ENCODE measurements at places on chromosomes 7 and 10.

- no peak for DNase-seq
These were observed 4.5 kb downstream of the VGF start for GRCh38 chr7:101160910-101161309.

DNA sequence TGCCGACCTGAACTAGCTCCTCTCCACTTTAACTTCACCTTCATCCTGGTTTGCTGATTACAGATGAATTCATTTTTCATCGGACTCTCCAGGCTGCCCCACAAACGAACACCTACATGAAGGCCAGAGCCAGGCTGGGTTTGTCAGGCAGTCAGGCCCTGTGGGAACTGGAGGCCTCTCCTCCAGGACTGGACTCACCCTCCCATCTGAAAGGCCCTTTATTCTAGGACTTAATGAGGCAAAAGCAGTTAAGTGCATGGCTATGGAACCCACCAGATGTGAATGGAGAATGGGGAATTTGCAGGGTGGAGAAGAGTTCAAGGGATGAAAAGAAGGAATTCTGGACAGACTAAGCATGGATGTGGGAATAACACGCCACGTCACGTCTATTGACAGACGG, 170.8 kb downstream of the ARHGAP12 start:
- no peak for DNase-seq

GRCh38 chr10:129464251-129464650, 2.8 kb upstream of the MGMT start:
- no peak for DNase-seq

DNA sequence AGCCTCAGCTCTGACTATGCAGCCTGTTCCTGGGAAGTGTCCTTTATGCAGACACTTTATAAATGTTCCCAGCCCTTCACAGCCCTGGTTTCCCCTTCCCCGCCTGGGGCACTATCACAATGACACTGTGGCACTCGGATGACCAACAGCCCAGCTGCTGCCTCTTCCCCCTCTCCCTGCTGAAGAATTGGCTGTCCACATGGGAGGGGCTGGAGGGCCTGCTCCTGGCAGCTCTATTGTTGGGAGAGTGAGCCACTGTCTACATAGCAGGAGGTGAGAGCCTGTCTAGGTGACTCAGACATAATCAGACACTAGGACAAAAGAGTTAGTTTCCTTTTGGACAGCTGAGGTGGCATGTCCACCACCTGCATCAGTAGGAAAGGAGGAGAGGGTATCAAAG, 437.5 kb downstream of the PLXNA4 start:
- no peak for DNase-seq

- no peak for DNase-seq
These were observed 74.2 kb downstream of the MAD1L1 start for GRCh38 chr7:2158331-2159175.

GRCh38 chr7:150996376-150997074, 5.7 kb downstream of the NOS3 start:
- no peak for DNase-seq

DNA sequence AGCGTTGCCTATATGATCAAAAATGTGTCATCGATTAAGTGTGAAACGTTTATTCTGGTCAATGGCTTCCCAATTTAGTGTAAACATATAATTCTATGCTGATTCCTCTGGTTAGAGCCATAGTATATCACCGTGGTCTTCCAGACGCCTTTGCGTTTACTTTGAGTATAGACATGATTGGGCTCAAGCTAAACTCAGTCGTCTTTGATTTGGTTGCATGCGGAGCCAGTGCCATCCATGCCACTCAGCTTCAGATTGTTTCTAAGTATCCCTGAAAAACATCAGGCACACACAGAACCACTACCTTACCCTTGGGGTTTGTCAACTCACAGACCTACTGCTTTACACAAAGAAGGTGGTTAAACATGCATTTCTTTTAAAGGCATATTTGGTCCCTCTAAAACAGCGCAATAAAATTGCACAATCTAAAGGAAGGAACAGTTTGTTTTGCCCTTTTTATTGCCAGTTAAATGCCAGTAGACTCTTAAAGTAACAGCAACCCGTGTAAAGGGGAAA, 273.6 kb upstream of the KLF6 start:
- DNase-seq = no peak

DNA sequence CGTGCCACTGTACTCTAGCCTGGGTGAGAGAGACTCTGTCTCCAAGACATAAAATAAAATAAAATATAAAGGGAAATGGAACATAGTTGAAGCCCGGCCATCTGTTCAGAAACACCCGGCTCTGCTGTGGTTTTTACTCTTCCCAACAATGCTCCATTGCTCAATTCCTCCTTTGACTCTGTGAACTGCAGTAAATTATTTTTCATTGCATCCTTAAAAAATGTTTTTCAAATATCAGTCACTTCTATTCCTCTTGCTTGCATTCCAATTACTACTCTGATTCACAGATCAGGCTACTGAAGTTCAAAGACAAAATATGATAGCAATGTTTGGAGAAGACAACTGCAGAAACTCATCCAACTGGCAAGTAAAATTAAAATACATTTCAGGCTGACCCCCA, 983.0 kb downstream of the SORCS1 start:
- no peak for DNase-seq

DNA sequence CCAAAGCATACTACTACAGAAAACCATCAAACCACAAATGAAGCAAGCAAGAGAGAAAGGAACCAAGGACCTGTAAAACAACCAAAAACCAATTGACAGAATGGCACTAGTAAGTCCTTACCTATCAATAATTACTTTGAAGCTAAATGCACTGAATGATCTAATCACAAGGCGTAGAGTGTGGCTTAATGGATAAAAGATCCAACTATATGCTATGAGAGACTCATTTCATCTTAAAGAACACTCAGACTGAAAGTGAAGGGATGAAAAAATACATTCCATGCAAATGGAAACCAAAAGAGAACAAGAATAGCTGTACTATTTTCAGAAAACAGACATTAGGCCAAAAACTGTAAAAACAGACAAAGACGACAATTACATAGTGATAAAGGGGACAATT, 70.7 kb downstream of the CRPPA start:
- no peak for DNase-seq

DNA sequence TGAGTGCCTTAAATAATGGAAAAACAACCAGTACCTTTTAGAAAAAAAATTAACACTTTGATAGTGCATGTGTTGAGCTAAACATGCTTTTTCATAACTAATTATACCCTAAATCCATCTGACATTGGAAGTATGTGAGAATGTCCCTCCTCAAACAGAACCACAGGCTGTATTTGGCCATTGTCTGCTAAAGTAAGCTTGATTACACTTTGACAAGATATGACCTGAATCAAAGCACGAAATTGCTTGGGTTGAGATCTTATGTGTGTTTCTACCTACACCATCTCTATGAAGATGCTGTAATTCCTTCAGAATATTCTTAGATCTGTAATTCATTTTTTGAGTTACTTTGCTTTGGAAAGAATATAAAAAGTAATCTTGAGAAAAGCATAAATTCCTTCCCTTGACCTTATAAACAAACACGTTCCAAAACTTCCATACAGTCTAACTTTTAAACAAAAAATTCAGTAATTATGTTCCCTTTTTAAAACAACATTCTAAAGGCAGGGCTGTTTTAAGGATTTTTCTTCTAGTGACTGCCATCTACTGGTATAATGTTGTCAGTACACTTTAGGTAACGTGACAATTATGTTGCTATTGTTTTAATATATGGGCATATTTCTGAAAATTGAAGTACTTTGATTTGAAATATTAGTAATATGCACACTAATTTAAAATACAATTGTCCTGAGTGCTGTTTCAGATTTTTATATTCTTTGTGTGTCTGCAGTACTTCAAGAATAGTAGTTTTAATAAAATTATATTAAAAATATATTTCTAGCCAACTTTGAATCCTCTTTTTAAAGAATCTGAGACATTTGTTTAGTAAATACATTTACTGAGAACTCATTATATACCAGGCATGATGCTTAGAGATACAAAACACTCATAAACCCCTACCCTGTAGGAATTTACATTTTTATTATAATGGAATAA, 20.9 kb downstream of the CD36 start:
- DNase-seq = no peak

DNA sequence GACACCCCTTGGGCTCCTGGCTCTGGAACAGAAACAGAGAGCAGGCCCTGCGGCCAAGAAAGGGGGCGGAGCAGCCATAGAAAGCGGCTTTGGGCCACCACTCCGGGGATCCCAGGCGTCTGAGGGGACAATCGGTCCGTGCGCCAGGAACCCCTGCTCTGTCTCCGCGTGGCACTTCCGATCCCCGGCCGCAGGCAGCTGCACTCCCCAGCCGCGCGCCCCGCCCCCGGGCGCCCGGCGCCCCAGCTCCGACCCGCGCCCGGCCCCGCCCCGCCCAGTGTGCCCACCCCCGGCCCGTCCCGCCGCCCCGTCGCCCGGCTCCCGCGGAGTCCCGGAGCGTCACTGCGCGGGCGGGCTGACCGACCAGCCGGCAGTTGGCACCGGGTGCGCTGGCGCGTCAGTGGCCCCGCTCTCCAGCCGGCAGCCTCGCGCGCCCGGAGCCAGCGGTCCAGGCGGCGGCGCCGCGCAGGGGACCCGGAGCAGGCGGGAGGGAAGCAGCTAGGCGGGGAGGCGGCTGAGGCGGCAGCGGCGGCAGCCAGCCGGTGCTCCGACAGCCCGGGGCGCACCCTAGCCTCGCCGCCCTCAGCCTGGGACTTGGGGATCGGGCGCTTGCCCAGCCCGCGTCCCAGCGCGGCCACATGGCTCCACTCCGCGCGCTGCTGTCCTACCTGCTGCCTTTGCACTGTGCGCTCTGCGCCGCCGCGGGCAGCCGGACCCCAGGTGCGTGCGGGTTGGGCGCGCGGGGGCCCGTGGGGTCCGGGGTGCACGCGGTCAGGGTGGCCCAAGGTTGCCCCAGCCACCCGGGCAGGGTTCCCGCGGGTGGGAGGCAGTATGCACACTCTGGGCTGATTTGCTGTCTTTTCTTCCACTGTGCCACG, at the start of gene ADAMTS14:
ADAMTS14 (plus strand) TSS at position 342 of the 878 bp plus-strand sequence; CDS start at position 639, 297 bp downstream.
- peak; percentile 61 for DNase-seq

- DNase-seq = no peak
These were observed 75.3 kb downstream of the SVOPL start for GRCh38 chr7:138625849-138626230.

DNA sequence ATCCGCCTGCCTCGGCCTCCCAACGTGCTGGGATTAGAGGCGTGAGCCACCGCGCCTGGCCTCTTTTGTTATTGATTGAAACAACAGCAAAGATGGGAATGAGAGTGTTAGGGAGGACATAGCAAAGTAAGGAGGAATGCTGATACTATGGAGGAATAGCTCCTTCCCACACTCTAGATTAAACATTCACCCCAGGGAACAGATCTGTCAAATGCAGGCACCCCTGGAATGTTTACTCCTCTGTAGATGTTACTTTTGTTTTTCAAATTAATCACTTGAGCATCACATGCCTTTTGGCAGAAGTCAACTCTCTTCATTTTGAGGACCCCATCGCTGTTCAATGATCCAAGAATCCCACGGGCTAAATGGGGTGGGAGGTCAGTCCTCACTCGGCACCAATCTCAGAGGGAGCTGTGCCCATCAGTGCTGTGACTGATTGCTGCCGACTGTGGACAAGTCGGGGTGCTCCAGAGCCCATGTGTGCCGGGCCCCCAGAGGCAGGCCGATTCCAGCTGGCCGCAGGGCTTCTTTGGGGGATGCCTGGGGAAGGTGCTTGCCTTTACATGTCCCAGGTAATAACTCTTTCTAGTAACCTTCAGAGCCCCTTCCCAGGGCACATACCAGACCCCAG, 10.2 kb upstream of the COBL start:
- DNase-seq = no peak

GRCh38 chr7:80770675-80771081, 132.2 kb downstream of the CD36 start:
- no peak for DNase-seq

- DNase-seq = no peak
These were observed 92.5 kb downstream of the CSTF2T start for GRCh38 chr10:51606825-51607462.

- no peak for DNase-seq
These were observed 28.9 kb downstream of the MGAM start for GRCh38 chr7:142024547-142024946.

- no peak for DNase-seq
These were observed 93.8 kb upstream of the MKI67 start for GRCh38 chr10:128220021-128220420.

GRCh38 chr10:4431114-4431863, 394.7 kb upstream of the AKR1E2 start:
- no peak for DNase-seq

DNA sequence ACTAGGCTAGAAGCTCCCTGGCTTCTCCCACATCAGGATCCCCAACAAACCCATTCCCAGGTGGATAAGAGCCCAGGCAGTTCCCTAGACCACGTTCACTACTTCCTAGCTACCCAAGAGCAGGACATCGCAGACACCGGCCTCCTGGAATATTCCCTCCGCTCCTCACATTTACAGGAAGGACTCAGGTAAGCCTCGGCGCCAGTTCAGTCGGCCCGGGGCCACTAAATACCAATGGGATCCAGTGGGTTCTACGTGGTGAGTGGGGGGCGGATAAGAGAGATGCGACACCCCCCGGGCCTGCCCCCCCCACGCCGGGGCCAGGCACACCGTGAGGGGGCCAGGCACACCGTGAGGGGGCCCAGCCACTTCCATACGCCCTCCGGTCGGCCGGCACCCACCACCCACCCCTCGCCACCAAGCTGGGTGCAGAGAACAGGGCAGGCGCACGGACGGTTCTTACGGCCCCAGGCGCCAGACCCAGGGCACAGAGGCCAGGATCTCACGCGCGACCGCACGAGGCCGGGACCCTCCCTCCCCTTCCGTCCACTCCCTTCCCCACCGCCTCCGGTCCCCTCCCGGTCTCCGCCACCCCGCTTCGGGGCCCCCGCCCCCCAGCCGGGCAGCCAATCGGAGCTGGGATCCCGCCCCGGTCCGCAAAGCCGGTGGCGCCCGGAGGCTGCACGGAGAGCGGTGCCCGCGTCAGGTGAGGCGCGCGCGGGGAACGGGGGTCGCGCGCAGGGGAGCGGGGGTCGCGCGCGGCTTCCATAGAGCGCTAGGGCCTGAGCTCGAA, at the start of gene BLVRA:
BLVRA (plus strand) TSS at position 652 of the 793 bp plus-strand sequence. CDS start 12,479 bp downstream, outside the sequence.
- DNase-seq = peak; percentile 77

DNA sequence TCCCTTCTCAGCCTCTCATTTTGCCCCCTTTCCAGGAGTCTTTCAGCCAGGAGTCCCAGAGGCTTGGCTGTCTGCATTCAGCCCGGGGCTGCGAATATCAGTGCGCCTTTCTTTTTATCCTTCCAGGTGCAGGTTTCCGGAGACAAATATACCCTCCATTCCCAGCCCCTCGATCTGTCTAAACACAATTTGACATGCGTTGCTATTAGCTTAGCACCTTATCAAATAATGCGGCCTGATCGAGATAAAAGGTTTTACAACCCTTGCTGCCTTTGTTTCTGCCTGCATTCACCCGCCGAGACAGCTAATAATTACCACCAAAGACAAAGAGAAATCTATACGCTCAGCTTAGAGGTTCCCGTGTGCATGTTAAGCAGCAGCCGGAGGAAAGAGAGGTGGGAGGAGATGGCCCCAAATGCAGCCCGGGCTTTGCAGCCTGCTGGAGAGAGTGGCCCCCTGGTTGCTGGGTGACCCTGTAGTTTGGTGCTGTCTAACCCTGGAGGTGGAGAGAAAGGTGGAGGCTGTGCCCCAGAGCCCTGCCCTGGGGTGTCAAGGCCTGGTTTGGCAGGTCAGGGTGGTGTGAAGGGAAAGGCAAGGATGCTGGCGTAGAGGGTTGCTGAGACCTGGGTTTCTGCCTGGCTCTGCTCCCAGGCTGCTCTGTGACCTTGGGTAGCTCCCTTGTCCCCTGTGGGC, 185.3 kb downstream of the RPS24 start:
- DNase-seq = no peak

GRCh38 chr10:33939410-33939809, 604.9 kb upstream of the NRP1 start:
- no peak for DNase-seq
